ENCODE measurements at places on chromosomes 3 and 15. TPM values are rescaled to one million over a fixed set of nuclear protein-coding genes. Genes with fewer than 3 reads are reported as not detected.

DNA sequence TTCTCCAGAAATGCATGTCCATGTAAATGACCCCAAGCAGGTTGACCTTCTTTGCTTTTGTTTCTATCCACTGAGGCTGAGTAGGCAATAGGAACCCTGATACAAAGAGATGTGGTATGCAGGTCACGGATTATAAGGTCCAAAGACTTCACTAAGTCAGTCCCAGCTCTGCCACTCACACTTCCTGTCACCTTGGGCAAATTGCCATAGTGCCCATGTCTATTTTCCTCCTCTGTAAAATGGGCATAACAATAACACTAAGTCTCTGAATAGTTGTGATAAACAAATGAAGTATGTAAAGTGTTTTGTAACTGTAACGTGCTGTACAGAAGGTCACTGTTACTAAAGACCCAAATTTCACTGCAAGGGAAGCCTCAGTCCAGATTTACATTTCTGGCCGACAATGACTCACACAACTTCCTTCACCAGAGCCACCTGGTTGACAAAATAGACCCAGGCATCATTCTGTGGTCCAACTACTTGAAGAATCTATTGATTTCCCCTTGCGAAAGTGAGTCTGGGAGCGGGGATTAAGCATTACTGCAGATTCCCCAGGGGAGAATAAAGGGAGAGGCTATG lies 175.4 kb upstream of the LPP start:
- no peak for DNase-seq

- DNase-seq = no peak
These were observed 460.3 kb upstream of the PROK2 start for GRCh38 chr3:72245183-72245811.

- DNase-seq = no peak
These were observed 64.4 kb downstream of the ABI3BP start for GRCh38 chr3:100928638-100929428.

The TLR9 gene
- total RNA-seq = 3.0 TPM

- no peak for DNase-seq
These were observed 243.3 kb upstream of the COL8A1 start for GRCh38 chr3:99394831-99395778.

DNA sequence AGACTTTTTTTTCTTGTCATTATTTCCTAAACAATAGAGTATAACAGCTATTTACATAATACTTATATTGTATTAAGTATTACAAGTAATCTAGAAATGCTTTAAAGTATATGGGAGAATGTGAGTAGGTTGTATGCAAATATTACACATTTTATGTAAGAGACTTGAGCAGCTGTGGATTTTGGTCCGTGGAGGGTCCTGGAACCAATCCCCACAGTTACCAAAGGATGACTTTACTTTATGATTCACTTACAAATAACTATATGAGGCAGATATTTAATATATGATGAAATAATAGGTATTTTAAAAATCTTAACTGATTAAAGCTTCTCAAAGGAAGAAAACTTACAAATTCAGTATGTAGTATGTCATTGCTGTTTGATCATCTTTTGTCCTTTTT lies 56.3 kb downstream of the PPP2R3A start:
- no peak for DNase-seq

DNA sequence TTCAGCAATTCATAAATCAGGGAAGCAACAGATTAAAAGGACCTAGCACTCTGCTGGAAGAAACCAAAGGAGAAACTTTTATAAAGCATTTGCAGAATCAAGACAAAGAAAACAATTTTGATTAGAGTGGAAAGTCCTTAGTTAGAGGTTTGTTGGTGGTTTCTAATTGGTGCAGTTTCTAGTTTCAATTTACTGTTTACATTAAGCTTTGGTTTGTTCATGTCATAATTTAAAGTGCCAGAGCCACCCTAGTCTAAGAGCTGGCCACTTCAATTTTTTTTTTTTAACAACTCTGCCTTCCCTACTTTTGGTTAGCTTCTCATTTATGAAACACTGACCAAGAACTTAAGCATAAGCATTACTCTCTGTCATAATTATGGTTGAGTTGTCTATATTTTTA lies 1428.2 kb upstream of the GBE1 start:
- DNase-seq = no peak

The SLC22A14 gene
- total RNA-seq = not detected

DNA sequence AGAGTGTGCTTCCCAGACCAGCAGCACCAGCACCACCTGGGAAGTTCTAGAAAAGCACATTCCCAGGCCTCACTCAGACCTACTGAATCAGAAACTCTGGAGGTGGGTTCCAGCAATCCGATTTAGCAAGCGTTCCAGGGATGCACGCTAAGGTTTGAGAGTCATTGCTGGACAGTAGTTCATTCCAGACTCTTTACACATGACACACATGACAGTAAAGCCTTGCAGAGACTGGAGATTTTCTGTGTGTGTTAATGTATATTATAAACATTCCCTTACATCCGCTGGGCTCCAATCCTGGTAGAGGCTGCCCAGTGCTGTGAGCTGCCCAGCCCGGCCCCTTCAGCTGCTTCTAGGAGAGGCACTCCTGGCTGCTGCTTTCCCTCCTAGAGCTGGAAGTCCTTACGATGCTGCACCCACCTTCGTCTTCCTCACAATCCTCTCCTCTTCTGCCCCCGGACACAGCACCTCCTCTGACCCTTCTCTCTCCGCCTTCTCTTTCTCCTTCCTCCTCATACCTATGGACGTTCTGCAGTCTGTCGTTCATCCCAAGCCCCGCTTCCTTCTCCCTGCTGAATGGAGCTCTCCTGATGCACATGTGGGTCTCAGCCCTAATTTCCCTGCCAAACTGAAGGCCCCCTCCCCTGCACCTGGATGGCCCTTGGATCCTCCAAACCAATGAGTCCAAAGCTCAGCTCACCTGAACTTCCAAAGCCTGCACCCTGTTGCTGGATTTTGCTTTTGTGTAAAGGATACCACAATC lies 44.4 kb downstream of the ITGA11 start:
- DNase-seq = no peak

DNA sequence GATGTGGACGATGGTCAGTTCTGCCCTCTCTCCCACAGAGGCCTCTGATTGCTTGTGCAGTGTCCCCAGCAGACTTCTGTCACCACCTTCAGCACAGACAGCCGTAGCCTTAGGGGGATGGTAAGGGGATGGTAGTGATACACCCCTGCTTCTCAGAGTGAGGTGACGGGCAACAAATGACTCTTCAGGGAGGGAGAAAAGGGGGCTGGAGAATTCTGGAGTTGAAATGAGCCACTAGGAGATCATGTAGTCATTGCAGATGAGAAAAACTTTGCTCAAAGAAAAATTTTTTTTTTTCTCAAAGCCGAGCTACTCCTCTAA lies 29.6 kb upstream of the TIMP4 start:
- DNase-seq = no peak

The C15orf62 gene
- 3.5 TPM for total RNA-seq

DNA sequence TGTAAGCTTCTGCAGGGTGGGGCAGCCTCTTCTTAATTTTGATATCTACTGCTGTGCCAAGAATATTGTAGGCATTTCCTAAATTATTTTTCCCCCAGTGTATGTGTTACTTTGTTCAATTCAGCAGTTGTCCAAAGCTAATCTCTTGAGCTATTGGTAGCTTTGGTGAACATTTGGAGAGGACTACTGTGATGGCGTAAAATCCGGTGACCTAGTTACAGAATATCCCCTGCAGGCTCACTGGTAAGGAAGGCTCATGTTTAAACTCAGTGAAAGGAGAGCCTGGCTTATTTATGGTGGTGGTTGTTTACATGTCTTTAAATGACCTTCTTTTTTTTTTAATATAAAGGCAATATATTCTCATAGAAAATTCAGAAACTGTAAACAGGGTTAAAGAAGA lies 105.6 kb downstream of the LPP start:
- no peak for DNase-seq

- no peak for DNase-seq
These were observed 129.4 kb upstream of the TLE3 start for GRCh38 chr15:70227147-70227546.

The ZDHHC23 gene
- 5.2 TPM for total RNA-seq

DNA sequence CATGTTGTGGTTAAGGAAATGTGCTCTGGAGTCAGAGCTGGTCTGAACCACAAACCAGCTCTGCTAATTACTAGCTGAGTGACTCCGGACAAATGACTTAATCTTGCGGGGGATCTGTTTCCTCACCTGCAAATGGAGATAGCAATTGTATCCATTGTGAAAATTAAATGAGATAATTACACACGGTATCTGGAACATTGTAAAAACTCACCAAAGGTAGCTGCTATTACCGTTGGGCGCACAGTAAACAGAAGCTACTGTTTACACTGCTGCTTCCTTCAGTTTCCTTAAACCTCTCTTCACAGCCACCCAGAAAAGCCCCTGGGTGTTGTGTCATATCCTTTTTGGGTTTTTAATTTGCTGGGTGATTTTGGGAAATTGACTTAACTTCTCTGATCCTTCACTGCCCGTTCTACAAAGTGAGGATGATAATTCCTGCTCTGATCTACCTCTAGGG lies 107.8 kb downstream of the MEGF11 start:
- DNase-seq = no peak

The SEMA3B gene
- 0.50 TPM for total RNA-seq

DNA sequence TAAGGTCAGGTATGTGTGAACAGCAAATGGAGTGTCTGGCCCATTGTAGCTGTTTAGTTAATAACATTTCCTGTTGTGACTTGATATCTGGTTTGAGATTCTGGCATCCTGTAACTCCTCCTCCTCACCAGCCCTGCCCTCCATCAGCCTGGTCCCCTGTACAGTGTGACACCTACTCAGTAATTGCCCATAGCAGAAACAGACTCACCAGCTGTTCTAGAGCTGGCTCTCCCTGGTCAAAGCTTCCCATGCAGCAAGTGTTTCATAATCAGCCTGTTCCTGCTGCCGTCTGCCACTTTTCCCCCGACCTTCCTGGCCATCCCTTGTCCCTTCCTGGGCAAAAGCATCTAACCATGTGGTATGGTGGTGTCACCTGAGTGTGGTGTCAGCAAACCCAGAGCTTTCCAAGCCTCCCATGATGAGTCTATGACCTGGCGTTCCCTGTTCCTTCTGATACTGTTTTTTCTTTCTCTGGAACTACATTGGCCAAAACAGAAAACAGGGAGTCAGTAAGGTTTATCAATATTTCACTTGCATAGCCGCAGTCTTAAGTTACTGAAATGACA lies 55.4 kb downstream of the B3GALNT1 start:
- DNase-seq = no peak

- no peak for DNase-seq
These were observed 4.3 kb downstream of the GNAT1 start for GRCh38 chr3:50195501-50196252.

DNA sequence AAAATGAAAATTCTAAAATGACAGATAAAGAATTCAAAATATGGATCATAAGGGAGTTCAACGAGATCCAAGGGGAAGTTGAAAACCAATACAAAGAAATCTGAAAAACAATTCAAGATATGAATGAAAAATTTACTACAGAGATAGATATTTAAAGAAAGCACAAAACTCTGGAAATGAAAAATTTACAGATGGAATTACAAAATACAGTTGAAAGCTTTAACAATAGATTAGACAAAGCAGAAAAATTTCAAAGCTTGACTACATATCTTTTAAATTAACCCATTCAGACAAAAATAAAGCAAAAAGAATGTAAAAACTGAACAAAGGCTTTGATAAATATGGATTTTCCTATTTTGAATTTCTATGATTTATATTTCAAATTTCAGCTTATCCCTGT lies 211.1 kb downstream of the SLC9A9 start:
- no peak for DNase-seq

- DNase-seq = no peak
These were observed 101.1 kb upstream of the ICE2 start for GRCh38 chr15:60580073-60580472.
